Stimulated activated CD8-positive, alpha-beta memory T cell treated with anti-CD3 and anti-CD28 coated beads, Interleukin-15, amount 100 ng/mL, for 4 hours (primary cell): ENCODE measurements at places on chromosomes 5 and 9.

- no peak for DNase-seq
Observed at GRCh38 chr9:90958328-90958727, 156.7 kb downstream of the SYK start.

DNA sequence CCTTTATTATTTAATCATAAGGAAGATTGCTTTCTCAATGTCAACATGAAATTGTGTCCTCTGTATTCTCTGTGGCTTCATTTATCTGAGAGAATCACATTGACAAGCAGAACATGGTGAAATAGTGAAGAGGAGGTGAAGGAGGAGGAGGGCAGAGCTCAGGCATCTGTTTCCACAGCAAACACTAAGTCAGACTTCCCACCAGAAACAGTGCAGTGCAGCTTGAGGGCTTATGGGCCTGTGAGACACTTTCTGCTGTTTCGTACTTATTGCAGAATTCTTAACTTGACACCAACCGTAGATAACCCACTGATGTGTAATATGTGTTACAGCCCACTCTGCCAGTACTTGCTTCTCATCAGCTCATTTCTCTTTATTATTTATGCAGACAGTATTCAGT lies 386.3 kb downstream of the DIRAS2 start:
- no peak for DNase-seq

- no peak for DNase-seq
Observed at GRCh38 chr9:18821788-18822187, 211.2 kb downstream of the SAXO1 start.

GRCh38 chr5:78699552-78700153 lies 51.1 kb upstream of the LHFPL2 start:
- no peak for DNase-seq

- DNase-seq, result no peak
Observed at GRCh38 chr5:16550316-16550952, 66.4 kb downstream of the RETREG1 start.

- DNase-seq, result no peak
Observed at GRCh38 chr9:98778711-98779530, 17.4 kb downstream of the ANKS6 start.

DNA sequence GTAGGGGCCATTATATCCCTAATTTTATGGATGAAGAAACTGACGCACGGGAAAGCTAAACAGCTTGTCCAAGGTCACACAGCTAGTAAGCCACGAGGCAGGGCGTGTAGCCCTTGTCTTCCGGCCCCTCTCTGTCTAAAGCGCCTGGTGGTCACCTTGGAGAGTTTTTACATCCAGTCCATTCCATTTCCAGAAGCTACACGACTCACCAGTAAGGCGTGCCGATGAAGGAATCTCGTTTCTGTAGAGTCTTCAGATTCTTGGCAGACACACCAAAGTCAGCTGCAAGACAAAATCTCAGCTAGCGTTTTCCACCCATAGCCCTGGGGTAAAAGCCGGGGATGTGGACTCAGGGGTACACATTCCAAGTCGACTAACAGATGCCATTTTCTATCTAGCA lies 80.5 kb downstream of the STK10 start:
- DNase-seq, result no peak

DNA sequence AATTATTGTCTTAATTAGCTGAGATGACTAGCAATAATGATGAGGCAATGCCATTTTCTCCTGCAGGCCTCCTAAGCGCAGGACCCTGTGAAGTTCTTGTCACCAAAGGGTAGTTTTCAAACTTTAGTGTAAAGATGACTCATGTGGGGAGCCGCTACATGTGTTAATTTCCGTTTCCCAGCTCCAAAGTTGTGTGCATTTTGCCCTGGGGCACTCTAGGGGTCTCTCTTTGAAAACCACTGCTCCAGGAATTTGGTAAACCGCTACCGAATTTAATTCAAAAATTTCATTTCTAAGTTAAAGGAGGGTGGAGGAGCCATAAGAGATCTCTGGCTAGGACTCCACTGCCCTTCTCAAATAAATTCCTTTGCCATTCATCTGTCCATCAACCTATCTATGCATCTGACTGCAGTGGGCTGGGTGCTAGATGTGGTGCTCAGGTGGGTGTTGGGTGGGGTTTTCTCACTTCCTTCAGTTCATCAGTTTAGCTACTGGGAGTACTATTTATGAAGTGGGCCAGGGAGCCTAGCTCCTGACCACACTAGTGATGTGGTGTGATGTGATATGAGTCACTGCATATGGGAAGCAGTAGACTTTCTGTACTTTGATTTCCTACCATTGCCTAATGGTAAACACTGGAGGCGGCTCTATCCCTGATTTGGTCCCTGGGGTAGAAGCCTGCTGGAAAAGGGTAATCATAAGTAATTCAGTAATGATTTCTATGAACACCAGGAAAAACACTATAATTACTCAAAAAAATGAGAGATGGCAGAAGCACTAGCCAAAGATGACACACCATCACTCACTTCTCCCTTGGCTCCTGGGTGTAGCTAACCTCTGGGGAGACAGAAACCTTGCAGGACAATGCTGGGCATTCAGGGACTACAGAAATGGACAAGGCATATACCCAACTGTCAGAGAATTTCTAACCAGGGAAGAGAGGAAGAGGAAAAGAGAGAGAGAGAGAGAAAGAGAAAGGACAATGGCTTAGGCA lies 4.0 kb upstream of the ZSWIM6 start:
- DNase-seq, result no peak

DNA sequence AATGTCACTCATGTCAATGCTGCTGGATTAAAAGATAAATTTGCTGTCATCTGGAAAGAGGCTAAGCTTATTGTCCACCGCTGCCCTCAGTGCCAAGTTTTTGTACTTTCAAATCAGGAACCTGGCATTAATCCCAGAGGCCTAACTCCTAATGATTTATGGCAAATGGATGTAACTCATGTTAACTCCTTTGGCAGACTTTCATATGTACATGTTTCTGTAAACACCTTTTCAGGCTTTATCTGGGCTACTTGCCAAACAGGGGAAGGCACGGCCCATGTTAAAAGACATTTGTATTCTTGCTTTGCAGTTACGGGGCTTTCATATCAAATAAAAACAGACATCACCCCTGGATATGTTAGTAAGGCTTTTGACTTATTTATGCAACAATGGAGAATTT lies 608.0 kb upstream of the ACO1 start:
- DNase-seq, result no peak

DNA sequence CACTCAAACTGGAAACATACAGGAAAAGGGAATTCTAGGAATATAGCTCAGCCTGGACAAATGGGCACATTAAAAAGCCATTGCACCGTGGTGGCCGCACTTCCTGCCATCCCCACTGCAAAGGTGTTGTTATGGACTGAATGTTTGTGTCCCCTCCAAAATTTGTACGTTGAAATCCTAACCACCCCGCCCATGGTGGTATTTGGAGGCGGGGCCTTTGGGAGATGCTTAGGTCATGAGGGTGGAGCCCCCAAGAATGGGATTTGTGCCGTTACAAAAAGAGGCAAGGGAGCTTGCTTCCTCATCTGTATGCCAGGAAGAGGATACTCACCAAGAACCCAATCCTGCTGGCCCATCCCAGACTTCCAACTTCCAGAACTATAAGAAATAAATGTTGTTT lies 1.1 kb upstream of the CMBL start:
- no peak for DNase-seq

- DNase-seq, result no peak
Observed at GRCh38 chr5:180216646-180217171, 7.7 kb upstream of the RASGEF1C start.

DNA sequence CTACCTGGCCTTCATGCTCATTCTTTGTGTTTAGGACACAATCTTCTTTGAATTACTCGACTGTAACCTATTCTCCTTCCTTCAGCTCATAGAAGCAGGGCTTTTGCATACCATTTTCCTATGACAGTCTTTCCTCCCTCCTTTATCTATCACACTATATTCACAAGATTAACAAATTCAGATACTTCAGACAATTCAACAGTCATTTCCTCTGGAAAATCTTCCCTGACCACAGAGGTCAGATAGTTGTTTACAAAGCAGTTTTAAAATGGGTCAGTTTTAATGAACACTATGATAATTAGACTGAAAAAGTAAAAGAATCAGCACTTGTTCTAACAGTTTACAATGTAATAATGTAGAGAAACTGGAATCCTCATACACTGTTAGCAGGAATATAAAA lies 4.3 kb downstream of the CAAP1 start:
- DNase-seq, result no peak

DNA sequence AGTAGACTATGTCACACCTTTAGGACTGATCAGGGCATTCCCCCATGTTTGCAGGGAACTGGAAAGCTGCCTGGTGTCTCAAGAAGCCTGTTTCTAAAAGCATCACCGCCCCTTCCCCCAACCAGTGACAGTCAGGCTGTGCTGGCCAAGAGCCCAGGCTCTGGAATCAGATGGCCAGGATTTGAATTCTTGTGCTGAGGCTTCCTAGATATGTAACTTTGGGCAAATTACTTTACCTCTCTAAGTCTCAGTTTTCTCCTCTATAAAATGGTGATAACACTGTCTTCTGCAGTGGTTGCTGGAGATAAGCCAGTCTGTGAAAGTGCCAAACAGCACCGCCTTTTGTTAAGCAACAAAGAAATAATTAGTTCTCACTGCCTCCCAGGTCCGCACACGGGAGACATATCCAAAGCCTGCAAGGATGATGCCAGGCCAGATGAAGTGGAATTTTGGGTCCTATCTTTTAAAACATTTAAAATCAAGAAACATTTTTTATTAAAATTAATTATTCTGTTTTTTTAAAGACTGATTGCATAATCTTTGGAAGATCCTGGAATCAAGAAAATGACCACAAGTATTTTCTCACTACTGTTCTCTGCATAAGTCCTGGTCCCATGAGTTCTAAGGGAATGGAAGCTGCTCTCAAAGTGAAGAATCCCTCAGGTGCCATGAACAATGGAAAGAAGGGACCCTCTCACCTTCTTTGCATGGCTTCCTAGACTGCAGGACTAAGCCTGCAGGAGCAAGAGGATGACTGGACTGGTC lies 13.9 kb downstream of the SLC31A2 start:
- no peak for DNase-seq

GRCh38 chr5:141742866-141743851 lies 61.1 kb upstream of the ARAP3 start:
- no peak for DNase-seq

DNA sequence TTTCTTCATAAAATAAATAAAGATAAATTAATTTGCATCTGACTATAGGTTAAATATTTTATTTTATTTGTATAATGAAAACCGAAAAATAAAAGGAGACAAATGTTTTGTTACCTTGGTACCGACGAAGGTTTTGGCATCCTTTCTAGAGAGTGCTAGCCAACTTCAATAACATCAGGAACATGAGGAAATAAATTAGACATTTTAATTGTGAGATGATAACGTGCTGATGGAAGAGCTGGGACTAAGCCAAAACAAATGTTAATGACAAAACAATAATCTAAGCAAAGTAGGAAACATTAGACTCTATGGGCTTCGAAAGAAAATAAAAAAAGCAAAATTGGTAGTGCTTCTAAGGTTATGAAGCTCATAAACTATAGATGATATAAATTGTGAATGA lies 201.0 kb downstream of the IRX2 start:
- DNase-seq, result no peak

DNA sequence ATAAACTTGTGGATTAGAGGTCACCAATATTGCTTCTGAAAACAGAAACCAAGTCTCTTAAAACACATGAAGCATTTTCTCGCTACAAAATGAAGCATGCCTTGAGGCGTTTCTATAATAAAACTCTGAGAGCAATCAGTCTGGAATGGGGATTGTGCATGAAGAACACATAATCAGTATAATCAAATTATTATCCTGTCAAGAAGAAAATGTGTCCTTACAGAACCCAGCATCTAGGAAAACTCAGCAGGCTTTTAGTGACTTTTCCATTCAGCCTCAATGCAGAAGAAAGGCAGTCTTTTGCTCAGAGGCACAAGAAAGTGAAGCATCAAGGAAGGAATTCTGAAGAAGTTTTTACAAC lies 121.9 kb downstream of the CDH18 start:
- no peak for DNase-seq

DNA sequence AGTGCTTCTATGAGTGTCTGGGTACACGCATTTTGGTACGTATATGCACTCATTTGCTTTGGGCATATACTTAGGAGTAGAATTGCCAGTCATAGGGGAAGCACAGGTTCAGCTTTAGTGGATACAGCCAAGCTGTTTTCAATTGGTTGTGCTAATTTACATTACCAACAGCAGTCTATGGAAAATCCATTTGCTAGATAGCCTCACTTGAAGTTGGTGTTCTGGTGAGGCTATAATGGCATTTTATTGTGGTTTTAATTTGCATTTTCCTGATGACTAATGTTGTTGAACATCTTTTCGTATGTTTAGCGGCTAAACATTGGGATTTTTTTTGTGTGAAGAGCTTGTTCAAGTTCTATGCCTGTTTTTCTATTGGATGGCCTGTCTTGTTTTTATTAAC lies 76.8 kb upstream of the ANKH start:
- DNase-seq, result no peak

GRCh38 chr5:172178991-172179989 lies 8.7 kb downstream of the STK10 start:
- no peak for DNase-seq

DNA sequence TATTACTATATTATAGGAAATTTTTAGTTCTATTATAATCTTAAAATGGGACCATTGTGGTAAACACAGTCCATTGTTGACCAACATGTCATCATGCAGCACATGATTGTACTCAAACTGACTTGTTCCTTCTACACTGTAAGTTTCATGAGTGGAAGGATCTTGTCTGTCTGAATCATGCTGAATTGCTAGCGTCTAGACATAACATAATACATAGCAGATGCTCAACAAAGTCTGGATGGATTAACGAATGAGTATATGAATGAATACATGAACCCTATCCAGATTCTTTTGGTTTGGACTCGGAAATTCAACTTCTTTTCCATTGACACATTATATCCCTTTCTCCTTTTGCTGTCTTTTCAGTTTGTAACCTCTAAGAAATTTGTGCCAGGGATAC lies 429.2 kb upstream of the SGCD start:
- no peak for DNase-seq

DNA sequence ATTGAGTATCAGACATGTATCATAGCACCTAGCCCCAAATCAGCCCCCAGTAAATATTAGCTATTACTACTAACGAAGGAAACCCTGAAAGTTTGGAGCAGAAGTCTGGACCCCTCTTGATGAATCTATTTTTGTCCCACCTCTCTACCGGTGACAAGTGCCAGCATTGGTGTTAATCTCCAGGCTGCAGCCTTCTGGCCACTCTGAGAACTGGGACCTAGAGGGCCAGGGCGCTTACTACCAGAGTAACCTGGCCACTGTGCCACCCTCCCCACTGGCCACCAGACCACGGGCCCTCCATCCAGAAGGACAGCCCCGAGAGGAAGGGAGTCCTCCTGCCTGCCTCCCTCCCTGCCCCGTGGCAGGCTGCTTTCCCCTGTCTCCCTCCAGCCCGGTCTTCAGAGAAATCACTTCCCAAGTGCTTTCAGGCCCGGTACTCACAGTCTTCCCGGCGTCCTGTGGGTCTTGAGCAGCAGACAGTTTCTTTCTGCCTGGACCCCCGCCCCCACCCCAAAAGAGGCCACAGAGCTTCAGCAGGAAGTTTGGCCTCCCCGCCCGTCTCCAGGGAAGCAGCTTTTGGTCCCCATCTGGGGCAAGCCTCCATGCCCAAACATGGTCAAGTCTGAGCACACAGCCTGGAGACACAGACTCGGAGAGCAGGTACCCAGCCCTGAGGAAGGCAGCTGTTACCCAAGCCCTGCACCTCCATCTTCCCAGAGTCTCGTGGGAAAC lies at the start of gene KCNMB1:
TSS of gene KCNMB1 (minus strand) at position 550 of the 732 bp plus-strand sequence. CDS start 3,920 bp downstream, outside the sequence.
- DNase-seq, result no peak
